ENCODE measurements at places on chromosomes 11 and 22.

DNA sequence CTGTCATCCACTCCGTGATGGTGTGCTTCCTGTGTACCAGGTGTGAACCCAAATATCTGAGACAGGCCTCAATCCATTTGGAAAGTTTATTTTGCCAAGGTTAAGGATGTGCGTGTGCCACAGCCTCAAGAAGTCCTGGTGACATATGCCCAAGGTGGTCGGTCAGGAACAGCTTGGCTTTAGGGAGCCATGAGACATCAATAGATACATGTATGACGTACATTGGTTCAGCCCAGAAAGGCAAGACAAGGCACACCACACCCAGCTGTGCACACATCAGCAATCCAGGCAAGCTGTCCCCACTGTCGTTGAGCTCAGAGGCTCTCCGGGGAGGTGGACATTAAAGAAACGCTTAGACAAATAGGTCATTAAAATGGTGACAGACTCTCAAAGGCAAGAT lies 56.8 kb upstream of the SHANK2 start:
- DNase-seq = no peak

DNA sequence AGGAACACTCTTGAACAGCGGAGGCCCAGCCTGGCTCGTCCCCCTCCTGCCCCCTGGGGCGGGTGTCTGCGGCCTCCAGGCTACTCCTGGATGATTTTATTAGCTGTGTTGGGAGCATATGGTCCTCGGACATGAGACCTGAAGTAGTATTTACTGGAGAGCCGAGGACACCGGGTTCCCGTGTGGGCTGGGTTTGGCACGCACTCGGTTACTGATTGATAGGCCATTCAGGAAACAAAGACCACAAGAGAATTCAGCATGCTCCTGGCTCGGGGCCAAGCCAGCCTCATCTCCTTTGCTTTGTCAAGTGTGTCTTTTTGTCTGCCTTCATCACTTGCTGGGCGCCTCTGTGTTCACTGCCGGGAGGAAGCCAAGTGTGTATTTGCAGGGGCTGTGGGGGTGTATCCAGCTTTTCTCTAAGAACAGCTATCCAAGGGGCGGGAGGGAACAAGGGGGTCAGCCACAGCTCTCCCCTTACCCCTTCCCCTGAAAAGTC lies 9.7 kb downstream of the FXYD2 start:
- peak; percentile 74 for DNase-seq

DNA sequence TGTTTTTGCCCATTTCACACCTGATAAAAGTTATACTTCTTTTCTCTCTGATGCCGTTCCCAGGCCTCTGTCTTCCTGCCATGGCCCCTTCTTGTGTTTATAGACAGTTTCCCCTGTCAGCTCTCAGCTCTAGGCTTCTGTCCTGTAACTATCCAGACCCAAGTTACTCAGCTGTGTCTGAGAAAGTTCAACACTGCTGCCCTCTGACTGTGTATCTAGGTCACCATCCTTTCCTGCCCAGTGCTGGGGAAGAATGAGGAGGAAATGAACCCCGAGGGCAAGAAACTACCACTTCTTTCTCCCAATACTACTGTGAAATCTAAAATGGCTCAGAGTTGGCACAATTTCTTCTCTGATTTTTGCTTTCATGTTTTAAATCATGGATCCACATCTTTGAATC lies 29.6 kb downstream of the SNX19 start:
- no peak for DNase-seq

GRCh38 chr22:27772984-27773498 lies 28.5 kb downstream of the MN1 start:
- DNase-seq = peak; percentile 79

GRCh38 chr11:5291207-5291838 lies 10.4 kb downstream of the OR51B4 start:
- no peak for DNase-seq
